ENCODE measurements at places on chromosomes 13 and 19. TPM values are rescaled to one million over a fixed set of nuclear protein-coding genes. Genes with fewer than 3 reads are reported as not detected.

The LAIR2 gene
- total RNA-seq: 49.1 TPM

The CCDC8 gene
- total RNA-seq: not detected

The RANBP3 gene
- total RNA-seq: 126 TPM

The SH2D3A gene
- total RNA-seq: 15.0 TPM

The CGB3 gene
- total RNA-seq: not detected

The LILRB3 gene
- 0.78 TPM for total RNA-seq

The FUT3 gene
- not detected for total RNA-seq

The MAP3K10 gene
- total RNA-seq: 13.8 TPM

The KLK5 gene
- total RNA-seq: not detected

The PPM1N gene
- total RNA-seq: 1.0 TPM

The ZIM2 gene
- total RNA-seq: not detected

The CGB8 gene
- not detected for total RNA-seq

The CYP2S1 gene
- total RNA-seq: 0.60 TPM

The C13orf42 gene
- total RNA-seq: not detected

The MAP4K1 gene
- 182 TPM for total RNA-seq

The TMEM255B gene
- 2.6 TPM for total RNA-seq

The SPART gene
- total RNA-seq: 28.0 TPM

The NAPSA gene
- total RNA-seq: 15.8 TPM

The OR10H1 gene
- not detected for total RNA-seq

The KLK2 gene
- not detected for total RNA-seq

The GSX1 gene
- total RNA-seq: not detected

The SIGLECL1 gene
- not detected for total RNA-seq

The FXYD3 gene
- not detected for total RNA-seq

The CEACAM8 gene
- not detected for total RNA-seq

The INSL3 gene
- total RNA-seq: 8.7 TPM

The SYNE4 gene
- total RNA-seq: 1.8 TPM

The B3GNT8 gene
- 0.44 TPM for total RNA-seq

The LCP1 gene
- 758 TPM for total RNA-seq

The IZUMO2 gene
- total RNA-seq: not detected

The SIGLEC5 gene
- not detected for total RNA-seq

The URAD gene
- total RNA-seq: not detected

The LAIR1 gene
- 9.4 TPM for total RNA-seq

The SIRT6 gene
- 46.4 TPM for total RNA-seq

The SPINT2 gene
- total RNA-seq: 79.6 TPM

The FGF9 gene
- 0.47 TPM for total RNA-seq

The PTH2 gene
- total RNA-seq: not detected

The GPI gene
- total RNA-seq: 502 TPM

The ZNF497 gene
- total RNA-seq: 0.76 TPM

The ZIC2 gene
- total RNA-seq: 0.08 TPM

The SOX1 gene
- not detected for total RNA-seq
